ENCODE measurements at places on chromosomes 12 and 14. TPM values are rescaled to one million over a fixed set of nuclear protein-coding genes. Genes with fewer than 3 reads are reported as not detected.

DNA sequence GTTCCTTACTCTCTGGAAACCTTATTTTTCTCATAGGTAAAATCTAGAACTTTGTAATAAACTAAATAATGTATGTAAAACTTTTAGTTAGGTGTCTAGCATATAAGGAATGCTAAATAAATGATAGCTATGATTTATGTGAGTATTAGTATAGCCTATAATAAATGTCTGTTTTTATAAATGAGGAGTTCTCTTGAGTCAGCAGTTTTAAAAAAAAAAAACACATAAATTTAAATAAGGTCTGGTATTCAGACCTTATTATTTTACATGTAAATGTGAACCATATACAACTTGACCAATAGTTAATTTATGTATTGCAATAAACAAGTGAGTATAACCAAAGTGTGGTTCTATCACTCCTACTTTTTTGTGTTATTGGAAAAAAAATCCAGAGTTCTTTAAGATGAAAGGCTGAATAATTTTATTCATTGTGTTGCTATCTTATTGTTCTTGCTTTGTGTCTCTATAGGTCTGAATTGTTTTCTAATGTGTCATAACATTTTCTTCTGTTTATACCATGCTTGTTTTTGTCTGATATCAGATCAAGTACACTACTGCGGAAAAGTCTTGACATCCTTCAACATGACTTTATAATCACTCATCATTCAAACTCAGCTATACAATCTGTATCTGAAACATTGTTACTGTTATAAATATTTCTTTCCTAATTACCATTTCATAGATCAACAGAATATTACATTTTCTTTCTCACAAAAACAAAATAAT is 115.7 kb downstream of the RASSF9 start:
- no peak for DNase-seq
- H3K4me3 ChIP-seq, result no peak overlapping the region
- H3K27me3 ChIP-seq, result no peaks in the 10 kb centered on the region
- H3K36me3 ChIP-seq, result no peaks in the 10 kb centered on the region
- no peak overlapping the region for H3K27ac ChIP-seq

GRCh38 chr12:1126091-1126490 is 135.1 kb downstream of the ERC1 start:
- peaks cover 12% of the 10 kb centered on the region for H3K4me1 ChIP-seq
- H3K27me3 ChIP-seq, result no peaks in the 10 kb centered on the region
- no peak overlapping the region for H3K27ac ChIP-seq
- H3K36me3 ChIP-seq, result no peaks in the 10 kb centered on the region

DNA sequence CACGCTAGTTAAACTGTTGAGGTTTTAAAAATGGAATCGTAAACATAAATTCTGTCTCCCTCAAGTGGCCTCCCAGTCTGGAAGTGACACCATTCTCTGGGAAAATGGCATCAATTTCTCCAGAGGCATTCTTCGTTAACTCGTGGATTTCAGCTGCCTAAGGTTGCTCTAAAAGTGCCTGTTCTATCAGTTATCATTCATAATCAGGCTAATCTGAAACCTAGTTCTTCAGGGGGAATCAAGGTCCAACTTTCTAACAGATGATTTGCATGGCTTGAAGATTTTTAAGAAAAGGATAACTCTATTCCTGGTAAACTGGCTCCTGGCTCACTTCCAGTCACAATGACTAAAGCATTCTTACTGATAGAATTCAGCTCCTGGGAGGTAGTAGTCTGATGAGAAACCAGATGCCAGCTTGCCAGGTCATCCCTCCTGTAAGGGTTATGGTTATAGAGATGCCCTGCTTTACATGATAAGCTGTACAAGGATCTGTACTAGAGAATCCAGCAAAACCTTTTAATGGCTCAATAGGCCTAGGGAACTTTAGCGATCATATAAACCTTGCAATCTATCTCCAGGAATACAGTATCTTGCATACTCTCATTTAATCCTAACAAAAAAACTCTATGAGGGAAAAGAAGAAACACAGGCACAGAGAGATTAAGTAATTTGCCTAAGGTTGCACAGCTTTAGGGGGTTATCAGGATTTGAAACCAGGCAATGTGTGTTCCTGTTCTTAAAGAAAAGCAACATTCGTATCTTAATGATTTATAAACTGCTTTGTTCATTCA is 1.5 kb downstream of the L3HYPDH start:
- no peak for DNase-seq
- peak overlapping the region; percentile 90 for H3K4me3 ChIP-seq
- no peaks in the 10 kb centered on the region for H3K36me3 ChIP-seq

- no peak for DNase-seq
- H3K27ac ChIP-seq, result no peak overlapping the region
- H3K27me3 ChIP-seq, result no peaks in the 10 kb centered on the region
- no peak overlapping the region for H3K4me3 ChIP-seq
- H3K4me1 ChIP-seq, result 0 out of 2 replicates have a peak, but pooled peaks cover 12% of the 10 kb centered on the region
Measured at GRCh38 chr12:90303771-90304170, 595.1 kb upstream of the ATP2B1 start.

GRCh38 chr12:6052940-6053329 is 71.5 kb downstream of the VWF start:
- H3K27me3 ChIP-seq, result no peaks in the 10 kb centered on the region
- peak overlapping the region; percentile 61 for H3K27ac ChIP-seq
- DNase-seq, result no peak
- H3K4me3 ChIP-seq, result no peak overlapping the region

DNA sequence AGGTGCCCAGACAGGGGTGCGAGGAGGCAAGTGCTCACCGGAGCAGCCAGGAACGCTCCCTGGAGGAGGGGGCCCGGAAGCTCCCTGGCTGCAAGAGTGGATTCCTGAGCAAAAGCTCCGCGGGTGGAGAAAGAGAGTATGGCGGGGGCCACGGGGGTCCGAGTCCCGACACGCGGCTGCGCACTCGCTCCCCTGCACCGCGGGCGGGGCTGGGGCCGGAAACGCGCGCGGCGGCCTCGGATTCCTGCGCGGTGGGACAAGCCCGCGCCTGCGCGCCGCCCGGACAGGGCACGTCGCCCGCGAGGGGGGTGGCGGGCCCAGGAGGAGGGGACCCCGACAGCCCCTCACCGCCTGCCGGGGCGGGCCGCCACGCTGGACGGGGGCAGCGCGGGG is 27.8 kb upstream of the GPR132 start:
- peak overlapping the region; percentile 81 for H3K4me3 ChIP-seq
- H3K36me3 ChIP-seq, result no peaks in the 10 kb centered on the region
- H3K27me3 ChIP-seq, result no peaks in the 10 kb centered on the region
- DNase-seq, result peak; percentile 70

DNA sequence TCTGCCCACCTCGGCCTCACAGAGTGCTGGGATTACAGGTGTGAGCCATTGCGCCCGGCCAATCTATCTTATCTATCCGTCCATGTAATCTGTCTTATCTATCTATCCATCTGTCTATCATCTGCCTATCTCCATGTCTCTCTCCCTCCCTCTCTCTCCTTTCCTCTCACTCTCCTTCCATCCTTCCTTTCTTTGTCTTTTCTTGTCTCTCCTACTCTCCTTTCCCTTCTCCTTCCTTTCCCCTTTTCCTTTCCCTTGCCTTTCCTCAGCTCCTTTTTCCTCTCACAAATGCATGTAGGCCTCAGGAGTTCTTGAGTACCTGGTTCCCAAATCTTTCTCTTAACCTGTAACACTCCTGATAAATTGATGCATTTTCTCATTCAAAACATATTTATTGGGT is 89.3 kb upstream of the WSCD2 start:
- no peaks in the 10 kb centered on the region for H3K4me1 ChIP-seq
- H3K36me3 ChIP-seq, result no peaks in the 10 kb centered on the region
- H3K4me3 ChIP-seq, result no peak overlapping the region
- H3K27ac ChIP-seq, result no peak overlapping the region
- no peaks in the 10 kb centered on the region for H3K27me3 ChIP-seq
- no peak for DNase-seq

DNA sequence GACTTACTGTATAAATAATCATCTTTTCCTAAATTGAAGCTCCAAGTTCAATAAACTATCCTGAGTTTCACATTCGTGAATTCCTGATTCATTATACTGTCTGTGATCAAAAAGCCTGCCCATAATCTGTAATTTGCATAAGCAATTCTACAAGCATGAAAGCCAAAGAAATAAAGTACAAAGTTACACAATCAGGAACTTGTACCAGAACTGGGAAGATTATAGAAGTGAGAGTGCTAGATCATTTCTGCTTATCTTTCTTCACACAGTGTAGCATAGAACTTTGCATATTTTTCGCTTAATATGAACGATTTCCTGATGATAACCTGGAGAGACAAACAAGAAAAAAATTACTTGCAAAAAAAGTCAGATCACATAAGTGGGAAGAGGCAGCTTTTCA is 308.2 kb downstream of the C12orf50 start:
- no peak for DNase-seq
- H3K27ac ChIP-seq, result no peak overlapping the region
- H3K4me1 ChIP-seq, result no peaks in the 10 kb centered on the region
- no peak overlapping the region for H3K4me3 ChIP-seq
- H3K36me3 ChIP-seq, result no peaks in the 10 kb centered on the region

TAMALIN gene
- 3.7 TPM for total RNA-seq

MYO1A gene
- total RNA-seq, result 11.9 TPM

GRCh38 chr12:120532701-120533238 is 1.4 kb upstream of the RNF10 start:
- no peak for DNase-seq
- no peaks in the 10 kb centered on the region for H3K27me3 ChIP-seq
- H3K4me1 ChIP-seq, result peaks cover 23% of the 10 kb centered on the region
- no peak overlapping the region for H3K4me3 ChIP-seq

- no peak overlapping the region for H3K27ac ChIP-seq
- no peak overlapping the region for H3K4me3 ChIP-seq
- H3K36me3 ChIP-seq, result no peaks in the 10 kb centered on the region
- no peaks in the 10 kb centered on the region for H3K4me1 ChIP-seq
Measured at GRCh38 chr14:23633160-23633701, 2.9 kb upstream of the DHRS2 start.

GRCh38 chr14:30084811-30085210 is 157.2 kb upstream of the PRKD1 start:
- no peaks in the 10 kb centered on the region for H3K27me3 ChIP-seq
- H3K4me1 ChIP-seq, result no peaks in the 10 kb centered on the region
- no peak overlapping the region for H3K27ac ChIP-seq
- no peak overlapping the region for H3K4me3 ChIP-seq
- no peaks in the 10 kb centered on the region for H3K36me3 ChIP-seq

MYL2 gene
- not detected for total RNA-seq

- H3K27ac ChIP-seq, result no peak overlapping the region
- DNase-seq, result no peak
- no peaks in the 10 kb centered on the region for H3K27me3 ChIP-seq
Measured at GRCh38 chr12:95532851-95533250, 18.4 kb downstream of the USP44 start.

GRCh38 chr12:106247674-106248311 is at the start of gene CKAP4:
Gene CKAP4 (minus strand): TSS chr12:106248020. CDS start chr12:106247851, 169 bp downstream.
- H3K4me3 ChIP-seq, result peak within 1 kb of the TSS; percentile 92
- H3K27me3 ChIP-seq, result no peaks in the 10 kb centered on the region
- peak; percentile 85 for DNase-seq
